ENCODE measurements at places on chromosomes 3 and 15.

DNA sequence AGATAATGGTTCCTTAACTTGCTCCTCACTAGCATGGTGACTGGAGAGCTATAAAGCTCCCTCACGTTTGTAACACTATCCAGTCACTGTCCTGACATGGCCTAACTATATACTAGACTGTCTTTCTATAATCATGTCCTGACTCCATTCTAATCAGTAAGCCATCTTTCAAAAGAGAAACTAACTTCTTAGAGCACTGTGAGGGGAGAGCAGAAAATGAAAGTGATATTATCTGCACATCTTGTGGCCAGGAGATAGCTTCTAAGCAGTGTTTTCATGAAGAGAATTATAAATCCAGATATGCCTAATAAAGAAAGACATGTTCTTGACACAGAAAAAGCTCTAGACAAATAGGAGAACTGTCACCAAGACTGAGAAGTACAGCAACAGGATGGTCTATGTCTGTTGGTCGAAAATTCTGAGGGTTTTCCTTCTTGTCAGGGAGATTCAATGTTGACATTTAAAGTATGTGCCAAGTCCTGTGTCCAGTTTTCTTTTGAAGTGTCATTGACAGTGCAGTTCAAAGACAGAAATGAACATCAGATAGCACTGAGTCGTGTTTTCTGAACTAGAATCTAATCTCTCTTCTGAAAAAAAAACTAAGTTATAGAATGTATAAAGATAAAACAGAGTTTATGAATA is 230.6 kb upstream of the PEX5L start:
- DNase-seq: no peak

DNA sequence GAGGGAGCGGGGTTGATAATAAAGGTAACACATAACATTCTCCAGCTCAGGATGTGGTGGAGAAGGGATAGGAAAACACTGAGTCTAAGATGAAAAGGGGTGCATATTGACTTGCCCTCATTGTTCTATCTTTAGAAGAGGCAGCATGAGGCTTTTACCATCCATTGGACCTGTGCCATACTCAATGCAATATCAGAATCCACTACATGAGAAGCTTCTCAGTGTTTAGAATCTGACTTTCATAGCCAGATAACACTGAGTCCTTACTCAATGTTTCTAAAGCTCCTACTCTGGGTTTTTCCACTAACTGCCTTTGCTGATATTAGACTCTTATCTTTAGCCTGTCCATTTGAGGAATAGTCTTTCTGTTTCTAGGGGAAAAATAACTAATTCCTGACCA is 24.3 kb upstream of the GADL1 start:
- no peak for DNase-seq

DNA sequence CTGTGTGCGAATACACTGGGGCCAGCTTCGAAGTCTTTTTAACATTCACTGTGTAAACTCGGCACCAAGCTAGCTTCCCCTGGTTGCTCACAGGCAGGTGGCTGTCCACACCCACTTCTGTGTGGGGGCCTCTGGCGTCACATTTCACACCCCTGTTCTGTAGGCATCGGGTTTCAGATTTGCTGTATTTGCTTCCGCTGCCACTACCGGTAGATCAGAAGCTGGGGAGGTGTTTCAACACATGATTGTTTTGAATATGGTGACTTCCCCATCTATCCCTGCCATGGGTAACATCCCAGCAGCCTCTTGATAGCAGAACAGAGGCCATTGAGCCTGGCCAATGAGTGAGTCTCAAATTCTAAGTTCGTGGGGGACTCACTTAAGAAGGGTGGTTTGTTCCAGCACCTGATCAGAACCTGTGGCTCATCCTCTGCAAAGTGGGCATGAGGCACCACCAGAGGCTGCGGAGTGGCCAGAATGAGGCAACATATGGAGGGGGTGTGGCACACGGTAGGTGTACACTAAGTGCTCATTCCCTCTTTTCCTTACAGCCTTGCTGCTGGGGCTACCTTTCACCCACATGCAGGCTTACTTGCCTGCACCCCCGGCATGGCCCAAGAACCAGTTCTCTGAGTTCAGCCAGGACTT is 61.5 kb downstream of the IQSEC1 start:
- peak; percentile 59 for DNase-seq

DNA sequence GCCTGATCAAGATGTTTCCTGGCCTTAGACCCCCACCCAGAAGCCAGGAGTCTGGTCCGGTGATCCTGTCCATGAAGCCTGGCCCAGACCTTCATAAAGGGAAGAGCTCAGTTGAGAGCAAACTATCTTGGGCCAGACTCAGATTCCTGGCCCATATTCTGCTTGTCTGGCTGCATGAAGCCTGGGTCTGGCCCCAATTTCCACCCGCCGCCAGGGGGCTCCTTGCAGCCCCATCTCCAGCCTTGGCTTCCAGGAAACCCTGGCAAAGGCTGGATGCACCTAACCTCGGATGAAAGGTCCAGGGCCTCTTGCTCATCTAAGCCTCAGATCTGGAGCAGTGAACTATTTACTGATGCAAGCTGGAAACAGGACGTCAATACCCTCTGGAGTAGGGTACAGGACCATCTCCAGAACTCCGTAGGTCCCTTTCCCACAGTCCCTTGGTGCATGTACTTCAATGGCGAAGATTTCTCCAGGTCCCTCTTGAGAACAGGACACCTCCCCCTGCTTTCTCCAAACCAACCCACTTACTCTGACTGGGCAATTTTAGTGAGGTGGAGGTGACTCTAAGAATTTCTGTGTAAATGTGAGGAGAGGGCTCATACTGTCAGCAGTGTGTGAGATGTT is 5.6 kb downstream of the FOXL2 start:
- DNase-seq: no peak

- no peak for DNase-seq
Measured at GRCh38 chr3:121515862-121516261, 29.9 kb downstream of the POLQ start.

GRCh38 chr3:49607796-49608195 is 53.5 kb downstream of the BSN start:
- no peak for DNase-seq

GRCh38 chr3:45915518-45916231 is 27.6 kb upstream of the CXCR6 start:
- peak; percentile 71 for DNase-seq

GRCh38 chr3:89002191-89002590 is 105.2 kb upstream of the EPHA3 start:
- DNase-seq: no peak

DNA sequence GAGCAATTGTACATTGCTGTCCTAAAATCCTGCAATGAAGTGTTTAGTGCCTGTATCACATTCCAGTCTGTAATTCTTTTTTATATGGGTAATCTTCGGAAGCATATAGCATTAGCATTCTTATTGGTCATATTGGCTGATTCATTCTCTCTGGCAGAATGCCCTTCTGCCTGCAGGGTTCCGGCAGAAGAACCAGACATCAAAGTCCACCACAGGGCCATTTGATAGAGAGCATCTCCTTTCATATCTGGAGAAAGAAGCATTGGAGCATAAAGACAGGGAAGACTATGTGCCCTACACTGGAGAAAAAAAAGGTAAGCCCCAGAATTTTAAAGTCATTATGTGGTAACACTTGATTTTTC is 39.6 kb downstream of the TMOD3 start:
- DNase-seq: no peak

- no peak for DNase-seq
Measured at GRCh38 chr15:39642011-39642640, 61.2 kb downstream of the THBS1 start.

All from stimulated activated effector memory CD8-positive, alpha-beta T cell treated with anti-CD3 and anti-CD28 coated beads, Interleukin-12 subunit alpha, Interleukin-12 subunit beta, amount 100 ng/mL, for 72 hours (primary cell).